ENCODE measurements at places on chromosomes 4 and X.

- DNase-seq = no peak
Measured at GRCh38 chrX:53622431-53622830, 64.1 kb downstream of the HUWE1 start.

DNA sequence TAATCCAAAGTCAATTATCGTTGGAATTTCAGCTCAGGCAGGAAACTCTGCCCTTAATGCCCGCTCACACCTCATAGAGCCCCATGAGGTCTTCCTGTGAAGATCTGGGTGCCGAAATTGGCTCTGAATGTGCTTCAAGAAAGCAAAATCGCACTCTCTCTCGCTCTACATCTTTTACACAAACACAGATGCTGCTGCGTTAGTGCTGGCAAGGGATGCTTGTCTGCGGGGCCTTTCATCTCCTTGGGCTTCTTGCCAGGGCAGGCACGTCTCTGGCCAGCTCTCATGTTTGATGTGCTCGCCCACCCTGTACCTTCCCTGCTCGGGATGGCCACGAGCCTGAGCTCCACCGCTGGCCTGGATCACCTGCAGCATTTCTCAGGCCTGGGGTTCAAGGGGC lies 66.5 kb downstream of the CLCN4 start:
- DNase-seq = no peak

DNA sequence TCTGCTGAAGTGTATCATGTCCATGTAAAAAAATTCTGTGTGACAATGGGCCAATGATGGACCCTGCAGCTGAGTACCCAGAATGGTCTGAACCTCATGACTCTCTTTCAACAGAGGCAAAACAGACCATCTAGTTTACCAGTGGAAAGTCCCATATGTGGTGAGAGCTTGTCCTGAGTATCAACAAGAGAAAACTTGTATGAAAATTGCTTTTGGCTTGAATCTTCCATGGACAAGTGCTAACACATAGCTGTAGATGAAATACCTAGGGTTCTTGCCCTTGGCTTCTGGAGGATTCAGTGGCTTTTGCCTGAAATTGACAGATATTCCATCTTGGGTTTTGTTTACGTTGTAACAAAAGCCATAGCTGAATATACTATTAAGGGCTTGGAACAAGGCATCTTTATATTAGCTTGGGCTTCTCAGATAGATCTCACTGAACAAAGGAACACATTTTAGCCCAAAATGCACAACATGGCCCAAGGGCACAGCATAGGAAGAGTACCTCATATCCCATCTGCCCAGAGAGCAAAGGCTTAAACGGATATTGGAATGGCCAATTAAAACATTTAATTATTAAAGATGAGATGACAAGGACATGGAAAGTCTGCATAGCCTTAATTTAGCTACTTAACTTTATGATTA lies 128.5 kb upstream of the HPGD start:
- DNase-seq = no peak

DNA sequence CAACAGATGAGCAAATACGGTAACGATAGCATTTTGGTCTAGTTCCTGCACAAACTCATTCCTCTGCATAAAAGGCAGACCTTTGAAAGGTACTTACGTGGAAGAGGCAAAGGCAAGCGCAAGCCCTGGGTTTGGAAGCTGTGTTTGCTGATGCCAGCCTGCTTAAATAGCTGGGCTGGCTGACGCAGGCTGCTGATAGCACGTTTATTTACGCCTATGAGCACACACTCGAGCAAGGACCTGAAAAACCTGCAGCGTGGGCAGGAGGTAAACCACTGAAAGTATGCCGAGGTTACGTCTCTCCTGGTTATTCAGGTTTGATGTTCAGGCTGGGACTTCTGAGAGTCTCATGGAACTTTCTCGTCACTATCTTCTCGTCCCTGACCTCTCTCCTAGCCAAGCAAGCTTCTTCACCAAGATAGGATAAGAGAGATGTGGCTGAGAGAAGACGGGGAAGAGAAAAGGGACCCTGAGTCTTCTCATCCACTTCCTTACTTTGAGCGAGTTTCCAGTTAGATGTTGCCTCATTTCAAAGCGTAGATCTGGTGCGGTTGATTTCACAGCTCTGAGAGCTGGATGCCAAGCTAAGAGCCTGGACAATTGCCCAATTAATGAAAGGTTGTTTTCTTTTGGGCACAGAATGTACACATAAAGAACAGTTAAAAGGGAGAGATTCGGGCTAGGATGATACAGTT lies at the start of gene HOPX:
HOPX (minus strand) TSS at position 139 of the 695 bp plus-strand sequence. CDS start 23,480 bp downstream, outside the sequence.
- no peak for DNase-seq

DNA sequence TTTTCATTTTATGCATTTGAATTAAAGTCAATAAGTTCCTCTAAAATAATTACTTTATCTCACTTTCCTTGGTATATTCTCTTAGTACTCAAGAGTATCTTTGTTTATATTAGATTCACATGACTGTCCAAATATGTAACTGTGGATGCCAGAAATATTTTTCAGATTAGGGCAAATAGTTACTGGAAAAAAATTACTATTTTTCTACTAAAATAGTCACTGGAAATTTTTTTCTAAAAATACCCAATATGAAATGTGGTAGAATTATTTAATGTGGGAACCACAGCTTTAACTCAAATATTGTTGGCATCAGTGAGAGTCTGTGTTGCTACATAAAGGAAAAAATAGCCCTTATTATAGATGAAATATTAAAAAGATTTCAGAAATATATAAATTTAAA lies 70.4 kb upstream of the NMU start:
- no peak for DNase-seq

- no peak for DNase-seq
Measured at GRCh38 chr4:124481123-124481522, 231.4 kb downstream of the ANKRD50 start.

DNA sequence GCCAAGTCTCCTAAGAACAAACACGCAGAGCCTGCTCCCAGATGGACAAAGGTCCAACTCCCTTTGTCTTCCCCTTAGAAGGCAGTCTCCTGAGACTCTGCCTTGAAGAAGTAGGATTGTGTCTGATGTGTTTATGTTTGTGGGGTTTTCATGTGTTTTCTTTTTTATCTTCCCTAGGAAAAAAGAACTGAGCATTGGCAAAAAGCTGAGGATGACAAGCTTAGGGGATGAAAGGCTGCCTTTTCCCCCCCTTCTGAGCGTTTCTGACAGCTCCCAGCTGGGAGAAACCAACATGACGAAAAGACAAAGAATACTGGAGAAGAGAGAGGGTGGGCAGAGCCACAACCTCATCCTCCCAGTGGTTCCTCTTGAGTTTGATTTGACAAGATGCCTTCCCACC lies 181.1 kb downstream of the EVC2 start:
- DNase-seq = no peak

- no peak for DNase-seq
Measured at GRCh38 chr4:118081434-118081833, 47.1 kb downstream of the NDST3 start.

- DNase-seq = no peak
Measured at GRCh38 chr4:137370206-137370633, 162.1 kb downstream of the PCDH18 start.

DNA sequence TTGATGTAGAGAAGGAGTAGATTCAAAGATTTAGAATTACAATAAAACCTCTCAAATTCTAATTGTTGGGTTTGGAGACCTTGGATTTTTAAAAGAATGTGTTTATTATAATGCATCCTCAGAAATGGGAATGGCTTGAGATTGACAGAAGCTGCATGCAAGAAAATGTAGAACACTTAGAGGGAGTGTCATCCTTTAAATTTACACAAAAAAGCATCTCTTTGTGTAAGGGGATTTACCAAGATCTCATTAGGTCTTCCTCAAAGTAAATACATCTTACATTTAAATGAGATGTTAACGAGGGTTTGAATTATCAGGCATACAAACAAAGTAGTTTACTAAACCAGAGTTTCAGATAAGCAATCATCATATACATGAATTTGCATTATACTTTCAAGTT lies 615.0 kb downstream of the FAM133A start:
- no peak for DNase-seq

- no peak for DNase-seq
Measured at GRCh38 chrX:49117581-49117980, 6.0 kb downstream of the GPKOW start.

DNA sequence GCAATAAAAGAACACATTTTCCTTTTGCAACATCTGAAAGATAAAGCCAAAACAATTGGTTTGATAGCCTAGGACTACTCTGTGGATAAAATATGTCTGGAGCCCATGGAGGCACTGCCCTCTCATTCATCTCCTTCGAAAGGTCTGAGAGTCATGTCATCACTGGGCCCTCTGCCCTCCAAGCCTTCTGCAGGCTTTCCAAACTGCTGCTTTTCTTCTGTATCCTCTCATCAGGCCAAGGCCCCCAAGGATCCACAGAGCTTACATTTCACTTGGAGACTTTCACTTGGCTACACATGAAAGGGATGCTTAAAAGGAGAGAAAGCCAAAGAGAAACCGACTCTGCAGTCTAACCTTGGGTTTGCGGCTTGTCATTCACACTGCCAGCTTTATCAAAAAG lies 109.9 kb downstream of the SH3RF1 start:
- no peak for DNase-seq

DNA sequence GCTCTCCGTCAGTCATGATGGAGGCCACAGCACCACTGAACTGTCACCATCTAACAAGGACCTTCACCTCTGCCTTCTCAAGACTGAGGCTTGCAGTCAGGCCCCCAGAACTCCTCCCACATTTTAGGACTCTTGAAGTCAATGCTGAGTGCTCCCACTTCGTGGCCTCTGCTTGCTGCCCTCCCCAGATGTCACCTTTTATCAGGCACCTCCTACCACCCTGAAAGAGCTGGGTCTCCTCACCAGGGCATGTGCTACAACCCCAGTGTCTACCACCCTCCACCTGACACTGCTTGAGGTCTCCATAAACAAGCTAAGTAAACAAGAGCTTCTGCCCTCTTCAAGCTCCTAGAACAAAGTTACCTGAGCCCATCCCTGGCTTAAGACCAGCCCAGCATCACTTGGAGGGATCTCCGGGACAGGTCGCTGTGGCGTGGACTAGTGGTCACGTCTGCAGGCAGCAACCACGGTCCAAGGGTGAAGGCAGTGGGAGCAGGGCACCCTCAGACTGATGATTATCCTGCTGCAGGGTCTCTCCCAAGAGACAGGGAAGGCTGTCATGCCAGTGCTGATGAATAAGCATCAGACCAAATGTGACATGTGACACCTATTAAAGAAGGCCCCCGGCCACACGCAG lies 7.7 kb upstream of the FAM53A start:
- no peak for DNase-seq

DNA sequence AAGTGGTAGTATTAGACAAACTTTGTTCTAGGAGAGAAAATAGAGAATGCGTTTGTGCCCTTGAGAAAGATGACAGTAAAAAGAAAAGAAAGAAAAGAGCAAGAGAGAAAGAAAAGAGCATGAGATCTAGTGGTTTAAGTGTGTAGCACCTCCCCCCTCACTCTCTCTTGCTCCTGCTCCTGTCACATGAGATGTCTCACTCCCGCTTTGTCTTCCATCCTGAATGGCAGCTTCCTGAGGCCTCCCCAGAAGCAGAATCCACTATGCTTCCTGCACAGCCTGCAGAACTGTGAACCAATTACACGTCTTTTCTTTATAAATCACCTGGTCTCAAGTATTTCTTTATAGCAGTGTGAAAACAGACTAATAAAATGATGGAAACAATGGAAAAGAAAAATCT lies 499.6 kb downstream of the ACTRT1 start:
- DNase-seq = no peak

- no peak for DNase-seq
Measured at GRCh38 chrX:125005863-125006262, 313.8 kb upstream of the TEX13C start.

DNA sequence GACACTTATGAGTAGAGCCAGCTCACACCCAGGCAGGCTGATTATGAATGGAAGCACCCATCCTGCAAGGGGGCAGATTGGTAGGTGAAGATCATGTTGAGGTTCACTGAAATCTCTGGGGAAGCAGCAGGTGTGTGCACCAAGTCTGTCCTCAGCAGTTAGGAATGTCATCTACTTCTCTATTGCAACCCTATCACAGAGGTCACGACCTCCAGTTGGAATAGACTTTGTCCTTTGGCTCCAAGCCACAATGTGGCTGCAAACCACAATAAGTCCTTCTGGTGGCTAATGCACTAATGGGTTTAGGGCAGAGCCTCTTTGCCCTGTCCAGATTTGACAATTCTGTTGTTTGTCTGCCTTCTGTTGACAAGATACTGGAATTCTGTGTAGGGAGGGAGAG lies 1056.7 kb downstream of the PCDH19 start:
- DNase-seq = no peak
